ENCODE measurements at places on chromosomes 12 and 14.

- DNase-seq: no peak
These were observed 323.7 kb downstream of the PAWR start for GRCh38 chr12:79367032-79367589.

- no peak for DNase-seq
These were observed 21.8 kb downstream of the TSHR start for GRCh38 chr14:80977221-80977620.

GRCh38 chr12:4282892-4283511, 9.4 kb downstream of the CCND2 start:
- no peak for DNase-seq

GRCh38 chr12:234891-235415, 21.0 kb upstream of the SLC6A12 start:
- no peak for DNase-seq

GRCh38 chr12:132648616-132649225, 30.1 kb downstream of the P2RX2 start:
- no peak for DNase-seq

- no peak for DNase-seq
These were observed 15.2 kb upstream of the PTPRB start for GRCh38 chr12:70652451-70652850.

- DNase-seq: no peak
These were observed 159.5 kb upstream of the NRXN3 start for GRCh38 chr14:78010688-78011087.

DNA sequence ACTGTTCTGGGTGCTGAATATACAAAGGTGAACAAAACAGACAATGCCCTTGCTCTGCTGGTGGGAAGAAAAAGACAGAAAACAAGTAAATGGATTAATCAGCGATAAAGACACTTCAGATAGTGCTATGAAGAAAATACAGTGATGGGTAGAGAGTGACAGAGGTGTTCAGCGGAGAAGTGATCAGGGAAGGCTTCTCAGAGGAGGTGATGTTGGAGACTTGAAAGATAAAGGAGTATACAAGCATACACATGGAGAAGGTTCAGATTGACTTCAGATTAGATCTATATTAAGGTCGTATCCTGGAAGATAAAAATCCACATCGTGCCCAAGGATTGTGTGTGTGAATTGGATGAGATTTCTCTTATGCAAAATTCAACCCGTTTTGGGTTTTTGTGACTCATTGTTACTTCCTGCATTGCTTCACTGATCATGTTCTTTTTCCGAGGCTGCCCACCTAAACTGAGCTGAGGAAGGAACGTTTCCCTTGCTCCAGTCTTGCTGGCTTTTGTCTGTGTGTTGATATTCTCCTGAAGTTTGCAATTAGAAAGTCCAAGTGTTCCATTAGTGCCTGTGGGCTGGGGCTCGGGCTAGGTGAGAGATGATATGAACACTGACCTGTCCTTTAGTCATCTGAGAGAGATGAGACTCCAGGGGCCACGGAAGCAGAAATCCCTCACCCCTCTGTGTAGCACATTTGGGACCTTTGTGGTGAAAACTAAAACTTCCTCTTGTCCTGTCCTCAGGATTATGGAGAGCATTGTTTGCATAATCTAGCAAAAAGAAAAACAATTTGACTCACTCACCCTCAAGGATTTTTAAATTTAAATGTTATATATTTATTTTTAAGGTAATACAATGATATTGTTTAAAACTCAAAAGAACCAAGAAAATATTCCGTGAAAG, 27.6 kb downstream of the PLXNC1 start:
- peak; percentile 12 for DNase-seq

GRCh38 chr12:38540156-38540555, 223.6 kb downstream of the ALG10B start:
- DNase-seq: no peak

GRCh38 chr12:129844662-129845220, 59.1 kb downstream of the TMEM132D start:
- DNase-seq: no peak

DNA sequence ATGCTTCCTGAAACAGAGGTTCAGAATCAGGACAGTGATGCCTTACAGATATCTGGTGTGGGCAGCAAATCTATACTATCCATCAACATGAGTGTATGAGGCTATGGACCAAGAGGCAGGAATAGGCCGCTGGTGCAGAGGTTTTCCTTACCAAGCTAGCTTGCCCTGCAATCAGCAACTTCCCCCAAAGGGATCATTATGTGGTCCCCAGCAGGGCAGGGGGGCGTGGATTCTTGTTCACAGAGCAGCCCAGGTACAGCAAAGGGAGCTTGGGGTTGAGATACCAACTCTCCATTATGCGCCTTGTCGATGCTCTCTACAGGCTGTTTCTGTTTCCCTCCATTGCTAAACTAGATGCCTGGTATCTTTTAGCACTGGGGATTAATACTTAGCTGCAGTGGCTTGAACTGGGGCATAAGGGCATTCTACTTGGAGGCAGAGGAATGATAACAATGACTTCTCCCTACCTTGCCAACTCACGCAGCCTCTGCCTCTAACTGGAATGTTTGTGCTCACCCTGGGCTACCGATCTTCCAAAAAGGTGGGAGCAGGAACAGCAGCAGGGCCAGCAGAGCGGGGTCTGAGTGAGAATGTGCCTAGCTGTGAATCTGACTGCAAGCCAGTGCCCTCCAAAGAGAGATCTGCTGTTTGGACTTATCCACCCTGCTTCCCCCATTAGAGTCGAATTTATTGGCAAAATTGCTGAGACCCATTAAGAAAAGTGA, 10.3 kb upstream of the KRT1 start:
- DNase-seq: no peak

- DNase-seq: no peak
These were observed 60.7 kb downstream of the CCNK start for GRCh38 chr14:99541677-99542470.
